ENCODE measurements at places on chromosomes 3 and 15.

- peak; percentile 2 for DNase-seq
Observed at GRCh38 chr3:131795390-131796090, 239.3 kb downstream of the CPNE4 start.

DNA sequence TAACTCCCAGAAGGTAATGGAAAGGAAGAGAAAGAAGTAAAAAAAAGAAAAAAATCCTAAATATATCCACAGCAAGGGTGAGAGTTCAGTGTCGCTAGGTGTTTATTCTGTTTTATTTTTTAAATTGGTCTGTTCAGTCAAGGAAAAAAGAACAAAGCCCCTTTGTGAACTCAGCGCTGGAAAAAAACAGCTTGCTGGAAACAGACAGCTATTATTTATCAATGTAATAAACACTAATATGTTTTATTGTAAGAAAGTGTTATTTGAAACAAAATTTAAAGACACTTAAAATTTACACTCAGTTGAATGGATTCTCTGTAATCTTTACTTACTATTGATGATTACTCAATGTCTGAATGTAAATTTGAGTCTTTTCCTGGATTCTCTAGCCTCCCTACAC, 32.3 kb upstream of the LEKR1 start:
- DNase-seq = no peak

- no peak for DNase-seq
Observed at GRCh38 chr3:157347577-157348303, 88.9 kb upstream of the PTX3 start.

DNA sequence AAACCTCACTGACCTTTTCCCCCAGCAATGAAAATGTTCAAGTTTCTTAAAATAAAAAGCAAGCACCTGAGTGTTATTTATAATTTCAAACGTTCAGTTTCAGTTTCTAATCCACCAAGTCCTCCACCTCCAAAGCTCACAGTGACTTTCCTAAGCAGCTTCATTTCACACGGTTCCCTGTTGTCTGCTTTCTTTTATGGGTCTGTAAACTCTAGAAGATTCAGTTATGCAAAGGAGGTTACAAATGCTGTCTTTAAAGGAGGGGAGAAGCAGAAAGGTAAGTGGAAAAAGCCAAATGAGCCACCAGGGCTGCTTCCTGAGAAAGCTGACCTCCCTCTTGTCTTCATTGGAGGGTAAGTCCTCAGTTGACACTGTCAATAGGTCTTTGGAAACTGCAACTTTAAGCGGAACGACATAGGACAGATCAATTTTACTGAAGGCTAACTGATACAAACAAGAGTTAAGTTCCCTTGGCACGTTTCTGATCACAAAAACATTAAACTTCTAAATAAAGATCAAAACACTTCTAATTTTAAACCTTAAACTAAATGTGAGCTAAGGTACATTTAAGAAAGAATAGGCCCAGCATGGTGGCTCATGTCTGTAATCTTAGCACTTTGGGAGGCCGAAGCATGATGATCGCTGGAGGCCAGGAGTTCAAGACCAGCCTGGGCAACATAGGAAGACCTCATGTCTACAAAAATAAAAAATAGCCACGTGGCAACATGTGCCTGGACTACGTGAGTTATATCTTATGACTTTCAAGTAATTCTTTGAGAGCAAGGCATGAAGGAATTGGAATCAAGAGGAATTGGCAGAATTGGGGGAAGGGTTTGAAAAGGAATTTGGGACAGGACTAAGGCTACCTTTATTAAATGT, 151.9 kb upstream of the UBE2E1 start:
- DNase-seq = no peak

DNA sequence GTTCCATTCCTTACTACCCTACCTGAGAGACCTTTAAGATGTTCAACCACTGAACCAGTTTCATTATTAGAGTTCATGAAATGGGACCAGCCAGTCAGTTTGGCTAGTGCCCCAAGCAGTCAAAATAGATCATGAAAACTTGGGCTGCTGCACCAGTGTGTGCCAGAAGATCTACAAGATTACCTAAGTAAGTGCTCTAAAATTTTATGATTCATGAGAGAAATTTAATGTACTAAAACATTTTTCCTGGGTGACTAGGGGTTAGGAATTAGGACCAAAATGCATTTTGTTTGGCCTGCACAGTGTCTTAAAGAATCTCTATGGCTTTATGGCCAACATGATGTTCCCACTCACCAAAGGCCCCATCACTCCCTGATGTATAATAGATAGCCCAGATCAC, 214.7 kb downstream of the ATP8B4 start:
- no peak for DNase-seq

- peak; percentile 82 for DNase-seq
Observed at GRCh38 chr3:63961891-63962290, 49.7 kb upstream of the SCAANT1 start.

GRCh38 chr3:131356006-131356595, 25.5 kb upstream of the NUDT16 start:
- DNase-seq = no peak

DNA sequence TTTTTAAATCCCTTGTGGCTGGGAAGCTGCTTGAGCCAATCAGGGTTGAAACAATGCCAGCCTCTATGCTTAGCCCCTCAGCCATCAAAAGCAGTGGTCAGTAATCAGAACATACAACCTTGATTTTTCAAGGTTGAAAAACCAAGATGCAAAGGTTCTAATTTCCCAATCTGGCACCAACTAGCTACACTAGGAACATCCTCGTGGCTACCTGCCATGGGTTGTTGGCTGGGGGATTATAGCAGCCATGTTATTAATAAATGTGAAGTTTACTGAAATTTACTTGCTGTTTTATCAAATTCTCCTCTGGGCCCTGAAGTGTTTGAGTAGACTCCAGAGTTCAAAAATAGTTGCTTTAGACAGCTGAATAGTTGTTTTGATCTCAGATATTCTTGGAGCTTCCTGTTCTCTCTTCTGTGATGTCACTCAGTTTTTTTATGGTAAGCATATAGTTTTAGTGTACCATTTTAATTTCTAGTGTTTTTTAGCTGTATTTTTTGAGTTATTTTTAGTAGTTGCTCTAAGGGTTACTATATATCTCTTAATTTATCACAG, 31.9 kb downstream of the PCCB start:
- no peak for DNase-seq

- DNase-seq = peak; percentile 87
Observed at GRCh38 chr15:34217587-34218225, 7.1 kb upstream of the EMC4 start.

DNA sequence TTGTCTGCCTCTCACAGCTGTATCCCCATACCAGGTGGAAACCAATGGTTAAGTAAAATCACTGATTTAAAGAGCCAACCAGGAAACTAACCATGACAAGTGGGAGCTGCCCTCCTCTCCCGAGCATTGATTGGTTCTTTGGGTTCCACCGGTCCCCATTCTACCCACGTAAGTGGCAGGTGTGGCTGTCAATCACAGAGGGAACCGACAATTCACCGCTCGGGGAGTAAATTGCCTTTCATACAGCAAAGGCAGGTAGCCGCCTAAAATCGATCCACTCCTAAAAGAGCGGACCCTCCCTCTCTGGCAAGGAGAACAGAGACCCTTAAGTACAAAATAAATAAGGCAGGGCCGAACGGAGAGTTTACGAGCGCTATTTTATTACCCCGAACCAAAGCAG, 1.2 kb downstream of the ERC2 start:
- peak; percentile 86 for DNase-seq

- peak; percentile 56 for DNase-seq
Observed at GRCh38 chr3:40597441-40597840, 72.7 kb downstream of the ZNF621 start.

GRCh38 chr3:8529181-8529637, 27.6 kb downstream of the LMCD1 start:
- no peak for DNase-seq

- DNase-seq = no peak
Observed at GRCh38 chr3:60431599-60431958, 819.7 kb downstream of the FHIT start.

DNA sequence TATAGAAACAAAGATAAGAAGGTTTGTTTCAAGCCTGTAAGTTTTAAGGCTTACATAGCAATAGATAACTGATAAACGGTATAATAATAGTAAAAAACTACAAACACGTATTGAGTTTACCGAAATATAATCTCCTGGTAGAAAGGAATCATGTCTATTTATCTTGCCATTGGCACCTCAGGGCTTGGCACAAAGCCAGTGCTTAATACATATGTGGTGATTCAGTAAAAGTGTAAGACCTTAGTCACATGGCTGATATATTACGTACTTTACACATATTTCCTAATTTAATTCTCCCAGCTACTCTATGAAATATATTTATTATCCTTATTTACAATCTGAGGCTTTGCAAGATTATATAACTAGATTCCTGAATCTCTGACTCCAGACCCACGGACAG, 32.0 kb upstream of the SLCO3A1 start:
- peak; percentile 79 for DNase-seq

- no peak for DNase-seq
Observed at GRCh38 chr3:83453056-83453455, 1505.7 kb upstream of the CADM2 start.

Measured in bronchial epithelial cell (primary cell).